Stimulated activated CD4-positive, alpha-beta T cell treated with anti-CD3 and anti-CD28 coated beads, Interleukin-2, amount 100 ng/mL, for 48 hours (primary cell): ENCODE measurements at places on chromosomes 5 and 9.

- DNase-seq = no peak
These were observed 31.9 kb upstream of the STING1 start for GRCh38 chr5:139514486-139514856.

GRCh38 chr5:143065996-143066522, 295.9 kb downstream of the ARHGAP26 start:
- DNase-seq = no peak

GRCh38 chr5:54844266-54844665, 141.1 kb downstream of the ESM1 start:
- DNase-seq = no peak

DNA sequence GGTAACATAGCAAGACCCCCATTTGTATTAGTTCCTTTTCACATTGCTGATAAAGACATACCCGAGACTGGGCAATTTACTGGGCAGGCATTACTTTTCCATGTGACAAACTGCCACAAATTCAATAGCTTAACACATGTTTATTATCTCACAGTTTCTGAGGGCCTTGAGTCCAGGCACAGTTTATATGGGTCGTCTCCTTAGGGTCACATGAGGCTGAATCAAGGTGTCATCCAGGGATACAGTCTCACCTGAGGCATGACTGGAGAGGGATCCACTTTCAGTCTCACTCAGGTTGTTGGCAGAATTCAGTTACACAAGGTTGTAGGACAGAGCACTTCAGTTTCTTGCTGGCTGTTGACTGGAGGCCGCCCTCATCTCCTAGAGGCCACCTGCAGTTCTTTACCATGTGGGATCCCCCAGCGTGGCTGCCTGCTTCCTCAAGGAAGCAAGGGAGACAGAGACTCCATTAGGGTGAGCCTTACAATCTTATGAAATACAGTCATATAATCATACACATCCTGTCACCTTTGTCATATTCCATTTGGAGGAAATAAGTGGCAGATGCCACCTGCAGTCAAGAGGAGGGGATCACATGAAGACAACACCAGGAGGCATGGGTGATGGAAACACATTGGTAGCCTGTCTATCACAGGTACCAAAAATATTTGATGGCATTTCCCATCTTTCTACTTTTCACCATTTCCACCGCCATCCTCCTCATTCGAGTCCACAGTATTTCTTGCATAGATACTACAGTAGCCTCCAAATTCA, 15.1 kb upstream of the ERAP1 start:
- no peak for DNase-seq

DNA sequence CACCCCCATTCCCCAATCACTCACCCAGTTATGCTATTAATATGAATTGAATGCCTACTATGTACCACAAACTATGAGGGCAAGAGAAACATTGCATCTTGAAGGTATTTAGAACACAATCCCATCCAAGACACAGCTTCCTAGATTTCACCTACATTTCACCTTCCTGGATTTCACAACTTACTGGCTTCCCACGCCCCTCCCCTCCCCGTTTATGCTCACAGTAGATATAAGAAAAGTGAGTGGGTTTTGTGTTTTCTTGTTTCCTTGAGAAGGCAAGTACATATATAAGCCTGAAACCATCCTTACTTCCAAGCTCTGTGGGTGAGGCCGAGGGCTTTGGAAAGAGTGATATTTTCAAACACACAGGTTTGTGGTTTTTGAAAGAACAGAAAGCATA, 465.0 kb downstream of the BNC2 start:
- no peak for DNase-seq
